ENCODE measurements at places on chromosomes 13 and 19.

DNA sequence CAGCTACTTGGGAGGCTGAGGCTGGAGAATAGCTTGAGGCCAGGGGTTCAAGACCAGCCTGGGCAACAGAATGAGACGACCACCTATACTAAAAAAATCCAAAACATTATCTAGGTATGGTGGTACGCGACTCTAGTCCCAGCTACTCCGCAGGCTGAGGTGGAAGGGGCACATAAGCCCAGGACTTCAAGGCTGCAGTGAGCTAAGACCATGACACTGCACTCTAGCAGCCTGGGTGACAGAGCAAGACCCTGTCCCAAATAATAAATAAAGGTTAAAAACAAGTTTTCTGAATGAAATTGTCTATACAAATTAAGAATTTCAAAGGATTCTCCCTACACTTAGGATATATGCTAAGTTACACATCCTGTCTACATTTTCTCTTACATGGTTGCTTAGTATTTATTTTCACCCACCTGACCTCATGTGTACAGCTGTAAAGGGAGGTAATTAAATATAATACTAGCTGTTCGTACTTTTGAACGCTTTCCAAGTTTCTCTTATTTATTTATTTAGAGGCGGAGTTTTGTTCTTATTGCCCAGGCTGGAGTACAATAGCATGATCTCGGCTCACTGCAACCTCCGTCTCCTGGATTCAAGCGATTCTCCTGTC lies 1.6 kb downstream of the SLC25A30 start:
- no peak for DNase-seq

GRCh38 chr13:59012731-59013130 lies 1151.0 kb downstream of the DIAPH3 start:
- DNase-seq, result no peak

GRCh38 chr19:4448147-4448985 lies 9.2 kb downstream of the UBXN6 start:
- DNase-seq, result no peak

GRCh38 chr19:5774921-5775320 lies 9.6 kb downstream of the PRR22 start:
- DNase-seq, result no peak

DNA sequence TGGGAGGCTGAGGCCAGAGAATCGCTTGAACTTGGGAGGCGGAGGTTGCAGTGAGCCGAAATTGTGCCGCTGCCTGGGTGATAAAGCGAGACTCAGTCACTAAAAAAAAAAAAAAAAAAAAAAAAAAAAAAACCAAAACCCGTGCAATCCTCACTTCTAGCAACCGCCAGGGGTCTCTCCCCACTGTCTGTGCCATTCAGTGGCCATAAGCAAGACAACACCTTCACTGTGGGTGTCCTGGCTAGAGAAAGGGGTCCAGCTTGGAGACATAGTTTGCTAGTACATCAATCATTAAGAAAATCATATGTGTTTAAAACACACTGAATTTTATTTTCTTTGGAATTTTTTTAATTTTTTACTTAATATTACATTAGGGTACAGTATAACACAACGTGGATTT lies 68.2 kb downstream of the RASL11A start:
- DNase-seq, result no peak

- no peak for DNase-seq
Observed at GRCh38 chr19:47230921-47231214, at the start of gene BBC3. Gene BBC3 (minus strand): TSS chr19:47231199. CDS start chr19:47228431, 2,768 bp downstream.

GRCh38 chr13:106246242-106246641 lies 289.2 kb downstream of the EFNB2 start:
- DNase-seq, result no peak

- DNase-seq, result no peak
Observed at GRCh38 chr19:29596080-29596727, 9.9 kb upstream of the POP4 start.

GRCh38 chr19:44909775-44910174 lies 4.2 kb downstream of the APOE start:
- no peak for DNase-seq

DNA sequence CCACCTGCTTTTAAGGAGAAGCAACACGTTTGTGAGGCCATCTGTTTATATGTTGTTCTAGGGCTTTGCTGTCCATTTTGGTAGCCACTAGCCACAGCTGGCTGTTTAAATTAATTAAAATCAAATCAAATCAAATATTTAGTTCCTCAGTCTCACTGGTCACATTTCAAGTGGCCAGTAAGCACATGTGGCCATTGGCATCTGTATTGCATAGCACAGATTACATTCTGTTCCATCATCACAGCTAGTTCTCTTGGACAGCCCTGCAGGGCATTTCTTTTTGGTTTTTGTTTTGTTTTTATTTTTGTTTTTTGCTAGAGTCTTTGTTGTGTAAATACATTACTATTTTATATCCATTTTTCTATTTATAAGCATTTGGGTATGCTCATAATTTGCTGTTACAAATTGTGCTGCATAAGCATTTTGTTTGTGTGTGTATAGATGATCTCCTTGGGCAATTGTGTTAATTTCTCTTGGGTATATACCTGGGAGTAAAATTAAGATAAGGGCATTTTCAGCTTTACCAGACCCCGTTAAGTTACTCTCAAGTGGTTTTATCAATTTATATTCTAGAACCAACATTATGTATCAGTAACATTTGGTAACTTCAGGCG lies 31.3 kb downstream of the SAE1 start:
- no peak for DNase-seq

GRCh38 chr19:33701565-33701964 lies 79.8 kb downstream of the CHST8 start:
- no peak for DNase-seq

DNA sequence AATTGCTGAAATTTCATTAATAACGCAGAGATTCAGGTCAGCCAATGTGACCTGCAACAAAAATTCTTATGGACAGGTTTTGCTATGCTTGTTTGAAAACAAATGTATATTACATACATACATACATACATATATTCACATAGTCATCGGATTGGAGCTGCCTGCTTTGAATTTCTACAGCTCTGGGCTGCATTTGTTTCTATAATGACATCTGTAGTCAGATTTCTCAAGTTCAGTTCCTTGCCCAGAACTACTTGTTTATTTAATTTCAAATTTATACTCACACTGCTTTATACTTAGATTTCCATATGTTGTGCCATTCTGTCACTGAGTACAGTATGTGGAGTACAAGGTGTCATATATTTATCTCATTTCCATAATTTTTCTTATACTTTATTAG lies 2775.0 kb downstream of the PCDH9 start:
- no peak for DNase-seq

DNA sequence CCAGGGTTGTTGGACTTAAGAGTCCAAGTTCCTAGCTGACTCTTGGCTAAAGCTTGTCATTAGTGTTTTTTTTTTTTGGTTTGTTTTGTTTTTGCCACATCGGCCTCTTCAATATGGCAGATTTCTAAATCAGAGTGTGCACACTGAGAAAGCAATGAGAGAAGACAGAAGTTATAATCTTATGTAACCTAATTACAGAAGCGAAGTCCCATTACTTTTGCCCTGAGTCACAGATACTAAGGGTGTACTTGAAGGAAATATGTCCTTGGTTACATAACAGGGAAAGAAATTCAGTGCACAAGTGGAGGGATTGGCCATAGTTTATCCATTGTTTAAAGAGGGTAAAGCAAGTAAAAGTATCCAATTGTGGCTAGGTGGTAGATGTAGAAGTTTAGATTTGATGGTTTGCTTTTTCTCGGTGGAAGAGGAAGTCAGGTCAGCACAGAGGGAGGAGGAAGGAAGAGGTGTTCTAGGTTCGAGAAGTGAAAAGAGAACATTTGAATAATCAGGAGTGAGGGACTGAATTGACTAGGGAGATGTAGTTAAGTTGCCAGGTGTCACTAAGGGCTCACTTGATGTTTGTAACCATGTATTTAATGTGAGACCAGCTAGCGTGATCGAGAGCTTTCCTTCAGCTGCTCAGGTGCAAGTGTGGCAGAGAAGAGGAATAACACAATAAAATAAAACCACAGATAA lies 12.2 kb downstream of the GTF2F2 start:
- no peak for DNase-seq

GRCh38 chr19:55440411-55441105 lies 2.5 kb downstream of the SHISA7 start:
- no peak for DNase-seq

- no peak for DNase-seq
Observed at GRCh38 chr19:28358633-28359032, 854.3 kb downstream of the UQCRFS1 start.

DNA sequence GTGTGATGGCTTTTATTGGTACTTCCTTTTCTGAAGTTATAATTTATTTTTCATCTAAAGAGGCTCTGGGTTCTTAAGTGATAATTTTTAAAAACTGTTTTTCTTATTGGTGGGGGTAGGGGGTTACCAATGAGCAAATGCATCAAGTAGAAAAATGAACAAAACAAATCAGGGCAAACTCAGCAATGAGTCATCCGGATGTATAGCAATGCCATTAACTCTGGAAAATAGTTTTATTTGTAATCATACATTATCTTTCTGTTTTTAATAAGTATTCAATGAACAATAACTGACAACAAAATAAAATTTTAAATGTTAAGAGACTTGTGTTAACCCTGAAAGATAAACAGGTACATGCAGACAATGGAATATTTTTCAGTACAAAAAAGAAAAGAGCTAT lies 67.6 kb downstream of the UFM1 start:
- no peak for DNase-seq

- no peak for DNase-seq
Observed at GRCh38 chr19:8631425-8631819, 989 bp downstream of the NFILZ start.

DNA sequence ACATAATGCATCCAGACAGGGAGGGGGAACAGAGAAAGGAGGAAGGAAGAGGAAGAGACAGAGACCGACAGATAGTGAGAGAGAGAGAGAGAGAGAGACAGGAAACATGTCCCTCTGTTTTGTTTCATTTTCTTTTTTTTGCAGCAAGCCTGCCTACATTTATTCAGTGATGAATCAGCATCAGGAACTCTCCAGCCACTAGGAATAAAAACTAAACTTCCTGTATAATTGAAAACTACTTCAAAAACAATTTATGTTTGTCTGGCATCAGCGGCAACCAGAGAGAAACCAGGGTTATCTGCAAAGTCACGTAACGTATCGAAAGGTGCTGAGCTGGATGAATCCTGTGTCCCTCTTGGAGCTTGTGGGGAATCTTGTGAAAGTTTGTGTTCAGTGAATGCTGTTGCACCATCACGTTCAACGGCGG lies 148.6 kb upstream of the SOX21 start:
- no peak for DNase-seq

DNA sequence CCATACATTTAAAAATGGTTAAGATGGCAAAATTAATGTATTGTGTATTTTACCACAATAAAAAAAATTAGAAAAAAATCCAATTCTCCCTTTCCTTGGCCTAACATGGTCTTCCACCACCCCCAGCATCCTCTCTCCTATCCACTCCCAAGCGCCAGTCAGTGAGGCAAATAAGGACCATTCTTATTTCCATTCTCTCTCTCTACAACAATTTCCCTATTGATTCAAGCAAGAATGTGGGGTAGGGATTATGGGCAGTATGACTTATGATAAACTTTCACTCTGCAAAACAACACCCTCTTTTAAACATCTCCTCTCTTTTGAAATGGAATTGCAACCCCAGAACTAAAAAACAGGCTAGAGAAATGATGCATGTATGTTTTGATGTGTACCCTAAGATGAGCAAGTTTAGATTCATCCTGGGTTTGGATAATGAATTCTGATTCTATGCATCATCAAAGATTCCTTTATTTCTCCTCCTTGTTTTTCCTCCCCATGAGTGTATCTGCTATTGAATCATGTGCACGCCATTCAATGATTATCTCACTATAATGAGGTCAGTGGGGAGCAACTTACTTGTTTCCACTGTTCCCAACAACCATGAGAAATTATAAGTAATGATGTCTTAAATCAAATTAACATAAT lies 3.5 kb downstream of the STARD13 start:
- DNase-seq, result no peak

GRCh38 chr13:29957320-29957719 lies 106.9 kb upstream of the UBL3 start:
- DNase-seq, result peak; percentile 15

- peak; percentile 69 for DNase-seq
Observed at GRCh38 chr13:35157143-35157755, 215.2 kb downstream of the NBEA start.

GRCh38 chr13:72346716-72347115 lies 380.7 kb downstream of the MZT1 start:
- DNase-seq, result no peak

DNA sequence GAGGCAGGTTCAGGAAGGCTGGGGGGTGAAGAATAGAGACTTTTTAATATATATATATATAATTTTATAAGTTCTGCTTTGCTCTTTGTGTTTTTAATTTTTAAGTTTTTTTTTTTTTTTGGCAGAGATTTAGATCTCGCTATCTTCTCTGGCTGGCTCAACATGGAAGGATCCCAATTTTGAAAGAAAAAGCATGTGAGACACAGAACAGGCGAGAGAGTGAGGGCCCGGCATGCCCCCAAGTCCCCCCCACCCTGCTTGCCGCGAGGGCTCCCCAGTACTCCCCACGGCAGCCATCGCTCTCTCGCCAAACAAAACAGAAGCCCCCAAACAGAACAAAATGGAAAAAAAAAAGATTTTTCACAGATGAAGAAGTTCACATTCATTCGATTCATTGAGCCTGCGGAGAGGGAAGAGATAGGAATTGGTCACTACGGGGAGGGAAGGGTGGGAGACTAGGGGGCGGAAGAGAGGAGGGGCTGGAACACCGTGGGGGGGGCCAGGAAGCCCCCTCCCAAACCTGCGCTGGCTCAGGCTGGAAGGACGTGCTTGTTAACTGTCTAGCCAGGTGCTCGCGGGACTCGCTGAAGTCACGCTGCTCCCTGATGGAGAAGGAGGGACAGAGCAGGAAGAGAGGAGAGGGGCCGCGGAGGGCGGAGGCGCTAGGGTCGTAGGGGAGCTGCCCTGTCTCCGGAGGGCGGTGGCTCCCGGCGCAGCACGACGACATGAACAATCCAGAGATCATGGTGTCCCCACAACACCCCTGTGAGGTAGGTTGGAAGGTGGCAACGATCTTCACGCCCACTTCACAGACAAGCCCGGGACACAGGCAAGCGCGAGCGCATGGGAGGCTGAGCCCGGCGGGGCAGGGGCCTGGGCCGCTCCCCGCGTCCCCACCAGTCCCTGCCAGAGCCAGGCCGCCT lies 10.6 kb downstream of the KHSRP start:
- DNase-seq, result no peak
